ENCODE measurements at places on chromosomes 6 and 20.

- peak; percentile 65 for DNase-seq
Observed at GRCh38 chr20:5072756-5073659, 46.8 kb downstream of the PCNA start.

DNA sequence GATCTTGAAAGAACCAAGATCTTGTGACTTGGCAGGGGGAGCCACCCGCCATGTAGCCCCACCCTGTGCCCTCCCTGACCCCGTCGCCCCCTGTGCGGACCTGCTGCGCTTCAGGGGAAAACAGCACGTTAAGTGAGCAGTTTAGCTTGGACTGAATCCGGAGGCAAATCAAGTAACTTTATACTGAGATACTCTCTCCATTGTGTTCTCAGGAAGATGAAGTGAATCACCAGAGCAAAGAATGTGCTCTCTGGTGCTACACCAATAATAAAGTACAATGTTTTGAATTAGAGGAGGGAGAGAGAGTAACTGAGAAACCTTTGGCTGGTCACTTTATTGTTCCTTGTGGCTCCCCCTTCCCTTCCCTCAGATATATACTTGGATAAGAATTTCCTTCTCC, 83.4 kb downstream of the TXNDC5 start:
- DNase-seq, result no peak

GRCh38 chr20:37414224-37415035, 68.5 kb downstream of the SRC start:
- no peak for DNase-seq

- DNase-seq, result no peak
Observed at GRCh38 chr6:23977706-23978105, 148.3 kb upstream of the NRSN1 start.

DNA sequence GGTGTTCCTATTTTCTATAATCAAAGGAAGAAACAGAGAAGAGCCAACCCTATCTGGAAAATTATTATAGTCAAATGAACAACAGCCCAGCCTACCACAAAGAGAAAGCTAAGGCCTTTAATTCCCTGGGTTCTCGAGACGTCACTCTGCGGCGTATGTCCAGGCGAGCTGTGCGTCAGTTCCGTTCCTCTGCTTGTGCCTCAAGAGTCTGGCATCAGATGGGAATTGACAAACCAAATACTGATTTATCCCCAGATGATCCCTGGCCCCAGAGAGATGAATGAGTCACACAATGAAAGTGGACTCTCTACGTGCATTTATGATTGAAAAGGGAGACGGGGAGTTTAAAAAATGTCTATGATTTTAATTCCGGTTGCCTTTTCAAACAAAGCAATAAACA, 151.6 kb upstream of the PDE10A start:
- no peak for DNase-seq

- DNase-seq, result peak; percentile 37
Observed at GRCh38 chr6:137705160-137706082, 161.6 kb upstream of the TNFAIP3 start.

DNA sequence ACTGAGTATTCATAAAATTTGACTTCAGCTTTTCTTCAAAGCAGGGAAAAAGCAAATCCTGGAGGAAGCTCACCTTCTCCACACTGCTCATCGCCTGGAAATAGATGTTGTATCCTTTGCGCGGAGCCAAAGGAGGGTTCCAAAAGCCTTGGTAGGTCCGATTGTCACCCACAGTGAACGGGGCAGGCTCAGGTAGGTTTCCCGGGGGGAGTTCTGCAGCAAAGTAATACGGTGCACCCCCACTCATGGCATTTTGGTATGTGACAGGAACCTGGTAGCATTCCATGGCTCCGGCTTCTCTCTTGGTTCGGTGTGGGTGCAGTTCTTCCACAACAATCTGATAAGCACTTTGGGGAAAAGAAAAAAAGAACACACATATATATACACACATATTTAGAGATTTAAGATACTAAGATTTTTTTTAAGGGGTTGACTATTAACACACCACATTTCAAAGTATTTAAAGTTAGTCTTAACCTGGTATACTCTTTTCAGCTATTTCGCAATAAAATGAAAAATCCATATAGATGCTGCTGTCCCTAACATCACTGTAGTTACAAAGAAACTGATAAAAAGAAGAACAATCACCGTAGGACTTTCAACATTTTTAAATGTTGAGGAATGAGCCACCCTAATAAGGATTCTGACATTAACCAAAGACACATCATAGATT, 166.7 kb upstream of the THEMIS start:
- DNase-seq, result no peak

DNA sequence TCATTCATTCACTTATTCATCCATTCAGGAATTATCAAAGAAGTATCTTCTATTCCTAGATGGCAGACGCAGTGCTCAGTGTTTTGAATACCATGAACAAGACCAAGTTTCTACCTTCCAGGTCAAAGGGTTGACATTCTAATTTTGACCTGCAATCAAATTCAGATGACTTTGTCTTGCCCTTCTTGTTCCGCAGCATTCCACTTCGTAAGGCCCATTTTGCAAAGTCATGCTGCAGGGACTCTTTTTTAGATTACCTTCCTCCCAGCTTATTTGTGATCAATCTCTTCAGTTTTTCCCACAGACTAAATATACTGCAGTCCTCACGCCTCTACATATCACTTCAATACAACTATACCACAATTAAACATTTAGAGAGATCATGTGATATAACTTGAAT, 7.1 kb upstream of the TAAR1 start:
- DNase-seq, result no peak

DNA sequence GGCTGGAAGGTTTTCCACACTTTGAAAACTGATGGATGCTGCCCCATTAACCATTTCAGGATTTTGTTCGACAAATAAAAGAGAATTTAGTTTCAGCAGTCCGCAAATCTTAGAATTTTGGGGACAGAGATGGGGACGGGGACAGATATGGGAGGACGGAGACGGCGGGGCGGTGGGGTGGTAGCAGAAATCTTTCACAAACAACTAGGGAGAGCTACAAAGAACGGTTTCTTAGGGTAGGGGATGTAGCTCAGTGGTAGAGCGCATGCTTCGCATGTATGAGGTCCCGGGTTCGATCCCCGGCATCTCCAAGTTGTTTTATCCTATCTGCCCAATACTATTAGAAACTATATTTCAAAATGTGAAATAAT, 15.1 kb downstream of the HMGN4 start:
- no peak for DNase-seq

DNA sequence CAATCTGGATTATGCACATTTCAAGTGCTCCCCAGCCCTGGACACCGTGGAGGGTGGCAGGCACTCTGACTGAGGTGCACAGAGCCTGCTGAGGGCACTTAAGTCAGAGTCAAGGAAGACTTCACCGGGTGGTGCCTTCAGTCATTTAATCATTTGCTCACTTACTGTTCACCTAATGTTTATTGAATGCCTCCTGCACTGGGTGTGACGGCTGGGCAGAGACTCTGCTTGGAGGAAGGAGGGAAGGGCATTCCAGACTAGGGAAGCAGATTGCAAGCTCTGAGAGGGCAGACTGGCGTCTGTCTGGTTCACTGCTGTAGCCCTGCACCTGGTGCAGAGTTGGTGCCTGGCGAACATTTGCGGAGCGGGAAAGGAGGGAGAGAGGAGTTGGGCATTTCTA, 54.2 kb upstream of the FAM83D start:
- no peak for DNase-seq

- no peak for DNase-seq
Observed at GRCh38 chr6:73394577-73395354, at the start of gene DDX43. TSS of gene DDX43 (plus strand) at chr6:73394828. CDS start at chr6:73394906, 78 bp downstream.

DNA sequence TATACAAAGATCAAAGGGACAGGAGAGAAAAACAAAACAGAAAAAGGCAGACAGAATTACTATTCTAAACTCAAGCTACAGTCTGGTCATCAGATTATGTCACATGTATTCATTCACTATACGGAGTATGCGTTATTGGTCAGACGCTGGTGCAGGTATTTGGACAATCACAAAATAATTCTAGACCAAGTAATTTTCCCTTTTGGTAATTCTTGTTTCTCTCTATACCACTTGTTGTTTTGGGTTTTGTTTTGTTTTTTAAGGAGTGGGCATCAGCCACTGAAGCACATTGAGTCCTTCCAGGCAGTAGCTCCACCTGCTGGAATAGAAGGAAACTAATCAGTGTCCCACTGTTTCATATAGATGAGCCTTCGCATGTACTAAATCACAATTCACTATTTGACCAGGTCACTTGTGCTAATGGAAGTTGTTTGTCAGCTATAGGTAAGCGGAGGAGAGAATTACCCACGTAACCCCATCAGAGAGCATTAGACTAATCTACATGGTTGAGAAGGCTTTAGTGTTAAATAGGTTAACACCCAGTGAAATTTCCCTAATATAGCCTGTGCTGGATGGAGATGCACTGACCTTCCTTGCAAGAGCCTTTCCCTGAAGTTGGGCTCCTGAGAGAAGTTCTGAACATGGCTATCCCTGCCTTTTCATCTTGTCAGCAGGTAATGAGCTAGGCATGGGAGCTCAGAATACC, 77.9 kb downstream of the TNFAIP3 start:
- peak; percentile 34 for DNase-seq

GRCh38 chr6:110999634-111000270, 17.9 kb downstream of the RPF2 start:
- DNase-seq, result peak; percentile 14

DNA sequence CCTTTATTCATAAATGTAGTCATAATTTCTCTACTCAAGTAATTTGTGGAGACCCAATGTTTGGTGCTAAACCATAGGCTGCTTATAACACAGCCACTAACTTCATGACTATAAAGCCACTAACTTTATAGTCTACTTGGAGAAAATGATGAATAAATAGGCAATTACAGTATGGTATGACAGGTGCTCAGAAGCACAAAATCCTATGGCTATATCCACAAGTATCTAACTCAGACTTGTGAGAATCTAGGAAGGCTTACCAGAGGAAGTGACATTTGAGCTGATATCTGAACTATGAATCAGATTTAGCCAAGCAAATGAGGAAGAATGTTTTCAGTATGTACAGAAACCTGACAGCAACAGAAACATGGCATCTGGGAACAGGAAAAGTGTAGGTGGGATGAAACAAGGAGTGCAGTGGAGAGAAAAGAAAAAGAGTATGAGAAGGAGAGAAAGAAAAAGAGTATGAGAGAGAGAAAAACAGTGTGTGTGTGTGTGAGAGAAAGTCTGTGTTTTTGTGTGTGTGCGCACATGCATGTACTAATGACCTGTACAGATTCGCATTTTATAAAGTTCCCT, 59.9 kb downstream of the REV3L start:
- no peak for DNase-seq

DNA sequence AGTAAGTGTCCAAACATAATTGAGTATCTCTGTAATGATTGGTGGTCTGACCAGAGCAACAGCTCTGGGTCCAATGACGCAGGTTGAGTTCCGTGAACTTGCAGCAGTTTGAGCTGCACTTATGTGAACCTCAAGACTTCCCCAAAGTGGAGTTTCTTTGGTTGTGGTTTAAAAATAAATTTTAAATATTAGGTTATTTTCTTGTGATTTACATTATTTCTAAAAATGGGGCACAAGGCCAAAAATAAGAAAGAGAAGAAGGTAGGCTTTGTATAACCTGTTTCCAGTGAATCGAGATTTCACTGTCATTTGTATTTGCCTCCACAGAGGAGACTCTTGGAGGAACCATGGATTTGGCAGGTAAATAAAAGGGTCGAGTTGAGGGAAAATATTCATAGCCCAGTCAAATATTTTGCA, 166.4 kb upstream of the ZNF217 start:
- no peak for DNase-seq

- no peak for DNase-seq
Observed at GRCh38 chr6:138044458-138044857, 62.8 kb downstream of the PERP start.

DNA sequence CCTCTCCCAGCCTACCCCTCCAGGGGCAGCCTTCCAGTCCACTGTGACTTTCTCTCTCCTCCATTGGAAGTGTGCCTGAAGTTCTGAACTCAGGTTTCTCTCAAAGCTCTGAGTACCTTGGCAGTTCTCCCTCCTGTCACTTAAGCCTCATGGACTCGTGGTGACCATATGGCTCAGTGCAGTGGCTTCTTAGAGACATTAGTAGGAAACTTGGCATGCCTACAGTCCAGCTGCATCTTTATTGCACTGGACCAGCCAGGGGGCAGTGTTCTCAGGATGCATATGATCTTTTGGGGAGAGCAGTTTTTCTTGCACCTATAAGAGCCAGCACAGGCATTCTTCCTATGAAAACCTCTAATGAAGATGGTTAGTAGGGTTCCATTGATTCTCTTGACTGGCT, 47.5 kb upstream of the KCNK16 start:
- DNase-seq, result no peak

GRCh38 chr6:42088101-42088591, 37.8 kb downstream of the TAF8 start:
- DNase-seq, result no peak

DNA sequence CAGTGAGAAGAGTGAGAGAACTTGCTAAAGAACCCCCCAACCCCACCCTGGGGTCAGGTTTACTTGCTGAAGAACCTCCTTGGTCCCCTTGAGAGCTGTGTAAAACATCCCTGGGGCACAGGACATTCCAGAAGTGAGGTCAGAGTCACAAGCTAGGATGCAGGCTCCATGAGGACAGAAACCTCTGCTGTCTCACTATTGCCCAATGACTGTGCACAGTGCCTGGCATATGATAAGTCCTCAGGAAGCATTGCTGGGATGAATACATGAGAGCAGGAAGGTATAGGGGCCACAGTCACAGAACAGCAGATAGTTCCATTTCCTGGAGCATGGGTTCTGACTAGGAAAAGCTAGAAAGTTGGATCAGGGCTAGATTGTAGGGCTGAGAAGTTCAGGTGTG, 18.4 kb downstream of the NT5E start:
- DNase-seq, result no peak

- no peak for DNase-seq
Observed at GRCh38 chr6:5446362-5447075, 185.2 kb downstream of the FARS2 start.

GRCh38 chr6:154592199-154592860, 81.8 kb upstream of the CNKSR3 start:
- no peak for DNase-seq

DNA sequence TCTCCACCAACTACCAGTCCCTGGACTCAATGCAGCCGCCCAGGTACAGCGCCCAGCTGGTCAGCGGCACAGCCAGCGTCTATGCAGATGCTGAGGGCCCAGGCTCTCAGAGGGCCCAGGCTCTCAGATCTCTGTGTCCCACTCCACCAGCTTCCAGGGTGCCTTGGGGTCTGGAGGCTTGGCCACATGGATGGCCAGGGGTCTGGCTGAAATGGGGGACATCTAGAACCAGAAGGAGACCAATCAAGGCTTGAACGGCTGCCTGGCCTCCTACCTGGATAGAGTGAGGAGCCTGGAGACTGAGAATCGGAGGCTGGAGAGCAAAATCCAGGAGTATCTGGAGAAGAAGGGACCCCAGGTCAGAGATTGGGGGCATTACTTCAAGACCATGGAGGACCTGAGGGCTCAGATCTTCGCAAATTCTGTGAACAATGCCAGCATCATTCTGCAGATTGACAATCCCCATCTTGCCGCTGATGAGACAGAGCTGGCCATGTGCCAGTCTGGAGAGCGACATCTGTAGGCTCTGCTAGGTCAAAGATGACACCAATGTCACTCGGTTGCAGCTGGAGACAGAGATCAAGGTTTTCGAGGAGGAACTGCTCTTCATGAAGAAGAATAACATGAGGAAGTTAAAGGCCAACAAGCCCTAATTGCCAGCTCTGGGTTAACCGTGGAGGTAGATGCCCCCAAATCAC, 44.1 kb upstream of the GRM4 start:
- DNase-seq, result no peak

Measured in fibroblast of the conjunctiva (primary cell).